ENCODE measurements at places on chromosomes 12 and 14.

DNA sequence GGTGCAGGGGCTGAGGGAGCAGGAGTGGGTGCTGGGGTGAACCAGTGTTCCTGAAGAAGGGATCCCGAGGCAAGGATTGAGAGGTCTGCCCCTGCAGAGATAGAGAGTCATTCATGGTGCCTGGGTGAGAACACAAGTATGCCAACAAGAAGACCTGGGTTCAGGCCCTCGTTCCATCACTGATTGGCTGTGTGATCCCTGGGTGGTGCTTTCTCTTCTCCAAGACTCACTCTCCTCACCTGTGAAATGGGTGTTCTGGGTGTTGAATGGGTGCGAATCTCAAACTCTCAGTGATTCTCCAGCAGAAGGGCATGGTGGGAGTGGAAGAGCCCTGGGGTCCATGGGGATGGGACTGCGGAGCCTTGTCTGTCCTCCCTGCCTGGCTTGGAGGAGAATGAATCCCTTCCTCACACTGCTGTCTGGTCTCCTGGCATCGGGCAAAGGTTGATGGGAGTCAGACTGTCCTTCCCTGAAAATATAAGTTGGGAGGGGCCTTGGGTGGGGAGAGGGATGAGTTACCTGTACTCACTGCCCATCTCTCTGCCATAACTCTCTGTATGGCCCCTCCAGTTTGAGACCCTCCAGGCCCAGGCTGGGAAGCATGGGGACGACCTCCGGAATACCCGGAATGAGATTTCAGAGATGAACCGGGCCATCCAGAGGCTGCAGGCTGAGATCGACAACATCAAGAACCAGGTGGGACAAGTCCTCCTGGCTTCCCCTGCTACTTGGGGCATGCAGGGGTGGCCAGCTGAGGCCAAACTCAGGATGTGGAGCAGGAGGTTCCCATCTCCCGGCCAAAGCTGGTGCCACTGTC is 9.6 kb downstream of the KRT7 start:
- DNase-seq = no peak

DNA sequence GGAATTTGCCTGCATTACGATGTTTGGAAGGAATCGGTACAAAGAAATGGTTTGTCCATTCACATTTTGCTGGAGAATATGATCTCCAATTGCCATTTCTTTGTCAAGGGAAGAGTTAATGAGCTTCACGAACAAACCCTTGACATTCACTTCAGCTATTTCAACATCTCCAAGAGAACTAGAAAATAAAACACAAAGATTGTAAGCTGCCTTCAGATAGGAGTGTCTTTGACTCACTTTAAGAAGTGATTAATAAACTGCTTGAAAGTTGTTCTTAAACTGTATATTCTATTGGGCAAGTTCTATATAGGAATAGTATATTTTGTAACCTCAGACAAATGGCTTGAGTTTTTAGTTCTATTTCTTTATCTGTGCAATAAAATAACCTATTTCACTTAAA is 26.3 kb downstream of the LMNTD1 start:
- no peak for DNase-seq

DNA sequence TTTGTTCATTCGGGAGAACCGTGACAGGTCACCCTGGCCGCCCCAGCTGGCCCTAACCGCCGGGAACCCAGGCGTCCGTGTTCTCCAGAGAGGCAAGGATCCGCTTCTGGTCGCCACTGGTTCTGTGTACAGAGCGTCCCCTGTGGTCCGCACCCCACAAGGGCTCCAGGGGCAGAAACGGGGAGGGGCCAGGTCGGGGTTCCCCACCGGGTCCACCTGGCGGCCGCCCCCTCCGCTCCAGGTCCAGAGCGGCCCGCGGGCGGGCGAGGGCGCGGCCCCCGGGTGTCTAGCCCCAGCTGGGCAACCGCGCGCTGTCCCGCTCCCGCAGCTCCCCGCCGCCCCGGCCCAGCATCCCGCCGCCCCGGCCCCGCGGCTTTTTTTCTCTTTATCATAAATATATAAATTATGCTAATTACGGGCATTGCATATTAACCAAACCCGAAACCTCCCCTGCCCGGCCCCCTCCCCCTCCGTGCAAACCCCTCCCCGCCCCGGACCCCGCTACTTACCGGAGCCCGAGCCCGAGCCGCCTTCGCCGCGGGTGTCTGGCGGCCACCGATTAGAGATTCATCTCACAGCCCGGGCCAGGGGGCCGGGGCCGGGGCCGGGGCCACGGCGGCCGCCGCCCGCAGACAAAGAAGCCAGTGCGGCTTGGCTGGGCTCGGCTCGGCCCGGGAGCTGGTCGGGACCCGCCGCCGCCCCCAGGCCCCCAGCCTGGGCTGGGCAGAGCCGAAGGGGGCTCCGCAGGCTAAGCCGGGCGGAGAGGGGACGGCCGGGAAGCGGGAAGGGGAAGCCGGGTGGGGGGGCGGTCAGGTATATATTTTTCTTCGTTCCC is 512 bp downstream of the POU6F1 start:
- peak; percentile 33 for DNase-seq

DNA sequence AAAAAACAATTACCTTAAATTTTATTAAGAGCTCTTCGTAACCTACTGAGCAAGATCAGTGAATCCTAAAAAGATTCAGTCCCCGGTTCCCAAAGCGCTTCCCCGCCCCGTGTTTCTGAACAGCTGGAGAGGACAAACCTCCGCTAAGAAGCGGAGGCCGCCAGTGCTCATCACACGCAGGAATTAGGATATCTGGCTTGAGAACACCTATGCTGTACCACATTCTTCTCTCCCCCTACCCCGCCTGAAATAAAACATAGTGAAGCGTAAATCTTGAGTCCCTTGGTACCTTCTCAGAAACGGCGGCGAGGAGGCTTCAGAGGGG is 774 bp upstream of the WDR20 start:
- no peak for DNase-seq

- DNase-seq = no peak
Observed at GRCh38 chr12:57058454-57058853, 8.5 kb upstream of the MYO1A start.

- DNase-seq = no peak
Observed at GRCh38 chr14:30620178-30620577, 1.9 kb upstream of the SCFD1 start.

GRCh38 chr14:39050389-39050788 is 52.6 kb downstream of the SEC23A start:
- DNase-seq = no peak

DNA sequence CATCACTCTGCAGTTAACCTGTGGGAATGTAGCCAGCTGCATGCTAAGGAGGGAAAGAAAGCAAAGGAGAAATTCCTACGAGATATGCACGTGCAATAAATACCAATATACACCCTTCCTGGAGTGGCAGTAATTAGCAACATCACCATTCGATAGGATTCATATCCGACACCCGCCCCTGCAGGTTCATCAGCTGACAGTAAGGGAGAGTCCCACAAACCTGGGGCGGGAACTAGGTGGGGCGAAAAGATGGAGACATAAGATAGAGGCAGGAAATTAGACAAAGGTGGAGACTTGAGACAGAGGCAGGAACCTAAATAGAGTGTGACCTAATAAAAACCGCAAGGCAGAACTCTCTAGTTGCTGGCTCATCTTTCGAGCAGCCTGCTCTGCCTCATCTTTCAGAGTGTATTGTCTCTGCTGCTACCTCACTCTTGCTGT is 51.6 kb downstream of the PLEKHG3 start:
- peak; percentile 60 for DNase-seq

DNA sequence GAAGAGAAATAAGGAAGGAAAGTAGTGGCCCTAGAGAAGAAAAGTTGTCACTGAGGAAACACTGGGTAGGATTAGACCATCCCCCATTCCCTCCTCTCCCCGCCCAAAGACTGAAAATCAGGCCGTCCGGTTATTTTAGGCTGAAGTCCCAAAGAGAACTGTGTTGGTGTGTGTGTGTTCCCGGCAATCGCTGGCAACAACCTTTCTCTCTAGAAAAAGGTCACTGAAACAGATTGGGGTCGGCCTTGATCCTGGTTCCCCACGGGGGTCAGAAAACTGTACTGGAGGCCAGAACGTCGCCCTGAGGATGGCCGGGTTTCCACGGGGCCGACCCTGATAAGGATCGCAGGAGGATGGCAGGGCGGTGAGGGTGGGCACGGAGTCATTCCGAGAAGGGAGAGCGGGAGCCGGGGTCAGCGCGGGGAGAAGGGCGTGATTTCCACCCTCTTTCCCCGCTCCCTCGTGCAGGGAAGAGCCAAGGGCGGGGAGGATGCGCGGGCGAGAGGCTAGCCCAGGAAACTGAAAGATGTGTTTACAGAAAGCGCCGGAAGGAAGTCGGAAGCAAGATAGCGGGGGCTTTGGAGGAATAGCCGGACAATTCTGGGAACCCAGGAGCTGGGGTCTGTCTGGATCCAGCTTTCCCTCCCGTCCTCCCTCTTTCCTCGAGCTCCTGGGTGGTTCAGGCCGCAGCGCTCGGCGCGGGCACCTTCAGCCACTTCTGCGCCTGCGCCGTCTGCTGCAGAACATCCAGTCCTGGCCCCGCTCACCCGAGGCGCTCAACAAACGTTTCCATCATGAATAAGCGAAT is 25.3 kb upstream of the SPTLC2 start:
- DNase-seq = peak; percentile 30

- DNase-seq = no peak
Observed at GRCh38 chr12:128627659-128628058, 196.1 kb downstream of the SLC15A4 start.

DNA sequence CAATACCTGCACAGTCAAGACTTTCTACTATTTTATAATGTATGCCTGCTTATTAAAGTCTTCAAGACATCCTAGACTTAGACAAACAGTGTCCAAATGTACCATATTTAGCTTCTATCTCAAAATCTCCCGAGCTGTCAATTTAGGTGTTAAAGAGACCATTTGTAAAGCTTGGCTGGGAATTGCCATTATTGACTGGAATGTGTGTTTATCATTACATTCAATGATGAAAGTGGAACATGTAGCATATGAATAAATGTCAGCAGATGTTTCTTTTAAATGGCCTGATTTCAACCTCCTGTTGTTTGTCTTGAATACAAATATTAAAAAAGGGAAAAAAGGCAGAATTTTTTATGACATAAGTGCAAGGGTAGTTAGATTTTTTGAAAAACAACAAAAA is 572.3 kb downstream of the PRKD1 start:
- DNase-seq = no peak

GRCh38 chr12:112331886-112332285 is 50.3 kb downstream of the HECTD4 start:
- DNase-seq = no peak

- no peak for DNase-seq
Observed at GRCh38 chr14:51897791-51898355, 37.5 kb downstream of the GNG2 start.

- no peak for DNase-seq
Observed at GRCh38 chr12:68904351-68904962, 28.5 kb downstream of the CPM start.

GRCh38 chr12:88371416-88372183 is 208.7 kb downstream of the KITLG start:
- no peak for DNase-seq

DNA sequence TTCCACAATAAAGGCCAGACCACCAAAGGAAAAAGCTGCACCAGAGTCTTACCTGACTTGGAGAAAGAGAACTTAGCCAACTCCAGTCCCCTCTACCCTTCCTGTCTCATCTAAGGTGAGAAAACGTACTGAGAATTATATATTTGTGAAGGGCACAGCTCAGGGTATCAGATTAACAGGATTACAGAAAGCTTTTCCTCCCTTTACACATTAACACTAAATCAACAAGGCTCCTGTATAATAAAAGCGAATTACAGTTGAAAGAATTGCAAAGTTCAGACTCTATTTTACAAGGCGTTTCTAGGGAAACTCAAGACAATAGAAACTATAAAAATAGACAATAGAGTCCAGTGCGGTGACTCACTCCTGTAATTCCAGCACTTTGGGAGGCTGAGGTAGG is 82.7 kb upstream of the RPL10L start:
- DNase-seq = no peak

- no peak for DNase-seq
Observed at GRCh38 chr12:45296046-45296586, 80.2 kb downstream of the ANO6 start.

GRCh38 chr12:115998794-115999478 is 278.6 kb downstream of the MED13L start:
- DNase-seq = no peak

DNA sequence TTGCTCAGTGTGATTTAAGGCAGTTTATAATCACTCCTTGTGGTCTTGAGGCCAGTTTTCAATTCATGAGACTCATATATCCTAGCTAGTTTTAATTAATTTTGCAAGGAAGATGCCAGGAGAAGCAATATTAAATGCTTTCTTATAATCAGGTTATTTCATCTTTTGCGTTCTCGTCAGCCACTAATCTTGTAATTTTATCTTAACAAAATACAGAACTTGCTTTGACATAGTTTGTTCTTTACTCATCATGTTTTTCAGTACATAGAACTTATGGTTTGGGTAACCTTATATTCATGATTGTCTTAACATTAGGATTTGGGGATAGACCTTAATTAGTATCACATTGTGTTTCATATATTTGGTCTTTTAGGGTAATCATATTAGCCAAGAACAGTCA is 76.0 kb downstream of the LIN52 start:
- DNase-seq = no peak

GRCh38 chr14:100589071-100589759 is 2.0 kb upstream of the BEGAIN start:
- DNase-seq = no peak

- no peak for DNase-seq
Observed at GRCh38 chr14:96077983-96078624, 38.9 kb downstream of the C14orf132 start.

GRCh38 chr12:54337854-54338650 is 13.1 kb downstream of the COPZ1 start:
- no peak for DNase-seq

- DNase-seq = no peak
Observed at GRCh38 chr14:85247071-85247470, 282.9 kb upstream of the FLRT2 start.

GRCh38 chr14:91956616-91957015 is 9.1 kb upstream of the FBLN5 start:
- DNase-seq = no peak

DNA sequence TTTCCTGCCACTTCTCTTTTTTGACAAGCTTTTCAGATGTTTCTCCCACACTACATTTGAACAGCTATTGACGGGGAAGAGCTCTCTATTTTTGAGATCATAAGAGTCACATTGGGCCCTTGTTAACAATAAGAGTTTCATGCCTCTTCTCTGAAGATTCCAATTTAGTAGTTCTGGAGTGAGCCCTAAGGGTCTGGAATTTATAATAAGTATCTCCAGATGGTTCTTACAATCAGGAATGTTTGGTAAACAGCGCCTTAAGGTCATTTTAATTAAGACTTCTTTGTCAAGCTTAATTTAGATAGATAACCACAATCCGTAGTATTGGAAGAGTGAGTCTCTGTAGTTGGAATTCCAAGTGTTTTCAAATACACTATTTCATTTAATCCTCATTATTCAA is 60.6 kb upstream of the HECTD1 start:
- no peak for DNase-seq

DNA sequence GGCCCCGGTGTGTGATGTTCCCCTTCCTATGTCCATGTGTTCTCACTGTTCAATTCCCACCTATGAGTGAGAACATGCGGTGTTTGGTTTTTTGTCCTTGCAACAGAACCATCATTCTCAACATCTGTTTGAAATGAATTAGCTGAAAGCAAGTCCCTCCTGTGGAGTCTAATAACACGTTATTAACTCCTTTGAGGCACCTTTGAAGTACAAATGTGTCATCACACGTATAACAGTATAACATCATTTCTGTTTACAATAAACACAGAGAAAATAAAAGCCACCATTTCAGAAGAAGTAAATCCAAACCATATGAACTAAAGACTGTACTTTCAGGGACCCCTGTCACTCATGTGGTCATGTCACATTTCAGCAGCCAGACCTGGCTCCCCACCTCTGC is 198.5 kb downstream of the STXBP6 start:
- DNase-seq = no peak

GRCh38 chr12:12138203-12139154 is 67.7 kb downstream of the BCL2L14 start:
- DNase-seq = no peak

- DNase-seq = no peak
Observed at GRCh38 chr12:114700392-114701103, 16.6 kb upstream of the TBX3 start.
